ENCODE measurements at places on chromosomes 11 and 22.

DNA sequence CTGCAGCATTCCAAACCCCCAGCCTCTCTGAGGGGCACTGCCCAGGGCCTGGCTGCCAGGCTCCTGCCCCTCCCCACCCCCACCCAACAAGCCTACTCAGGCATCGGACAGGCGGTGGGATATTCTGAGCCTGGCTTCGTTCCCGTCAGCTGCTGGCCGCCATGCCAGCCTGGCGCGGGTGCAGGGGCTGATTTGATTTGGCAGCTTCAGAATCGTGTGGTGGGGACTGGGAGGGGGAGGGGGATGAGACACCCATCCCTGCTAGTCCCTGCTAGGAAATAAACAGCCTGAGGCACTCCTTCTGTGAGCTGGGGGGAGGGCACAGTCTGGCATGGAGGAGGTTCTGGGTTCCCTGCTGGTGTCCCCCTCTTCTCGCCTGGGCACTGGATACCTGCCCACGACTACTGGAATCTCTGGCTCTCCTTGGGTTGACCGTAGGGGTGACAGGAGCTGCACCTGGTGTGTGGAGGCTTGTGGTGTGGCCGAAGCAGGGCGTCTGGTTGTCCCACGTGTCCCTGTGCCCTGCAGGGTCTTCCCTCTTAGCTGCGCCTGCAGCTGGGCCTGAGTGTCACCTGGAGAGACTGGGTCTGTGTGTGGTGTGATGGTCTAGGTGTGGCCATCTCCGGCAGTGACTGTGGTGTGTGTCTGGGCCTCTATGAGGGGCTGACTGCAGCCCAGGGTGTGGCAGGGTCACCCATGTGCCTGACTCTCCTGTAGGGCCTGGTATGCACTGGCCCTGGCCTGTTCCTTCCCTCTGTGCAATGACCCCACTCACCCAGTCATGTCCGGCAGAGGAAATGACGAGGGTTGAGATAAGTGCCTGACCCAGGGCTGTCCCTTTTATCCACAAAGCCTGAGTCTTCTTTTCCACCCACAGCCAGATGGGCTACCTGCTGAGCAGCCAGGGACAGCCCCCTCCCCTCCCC is 42.2 kb downstream of the PDE2A start:
- DNase-seq, result peak; percentile 84

GRCh38 chr11:82869657-82870056 is 30.6 kb downstream of the PRCP start:
- DNase-seq, result no peak

DNA sequence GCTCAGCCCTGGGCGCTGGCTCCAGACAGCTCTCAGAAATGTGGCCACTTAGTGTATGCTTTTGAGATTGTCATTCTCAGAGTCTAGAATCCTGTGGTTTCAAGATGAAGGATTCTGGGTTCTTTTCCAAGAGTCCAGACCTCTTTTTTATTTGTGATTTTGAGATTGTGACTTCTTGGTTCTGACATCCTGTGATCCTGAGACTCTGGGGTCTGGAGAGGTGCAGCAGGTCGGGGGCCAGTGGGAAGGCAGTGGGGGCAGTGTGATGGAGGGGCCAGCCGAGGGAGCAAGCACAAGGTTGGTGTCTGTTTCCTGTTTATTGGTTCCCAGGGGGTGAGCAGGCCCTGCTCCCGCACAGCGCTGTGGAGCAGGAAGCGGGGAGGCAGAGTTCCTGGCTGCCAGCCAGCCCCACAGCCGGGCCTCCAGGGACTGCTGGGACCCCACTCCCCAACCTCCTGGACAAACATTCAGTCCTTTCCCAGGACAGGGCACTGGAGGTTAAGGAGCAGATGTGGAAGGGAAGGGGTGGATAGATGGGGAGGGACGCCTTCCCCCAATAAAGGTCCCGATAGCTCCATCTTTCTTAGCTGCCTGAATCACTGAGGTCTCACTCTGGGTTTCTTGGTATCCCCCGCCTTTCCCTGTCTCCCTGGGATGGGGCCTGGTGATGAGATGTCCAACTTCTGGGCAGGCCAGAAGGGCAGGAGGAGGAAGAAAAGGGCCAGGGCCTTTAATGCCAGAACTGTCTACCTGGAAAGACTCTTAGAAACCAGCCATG is 13.7 kb downstream of the ARHGEF17 start:
- peak; percentile 79 for DNase-seq

DNA sequence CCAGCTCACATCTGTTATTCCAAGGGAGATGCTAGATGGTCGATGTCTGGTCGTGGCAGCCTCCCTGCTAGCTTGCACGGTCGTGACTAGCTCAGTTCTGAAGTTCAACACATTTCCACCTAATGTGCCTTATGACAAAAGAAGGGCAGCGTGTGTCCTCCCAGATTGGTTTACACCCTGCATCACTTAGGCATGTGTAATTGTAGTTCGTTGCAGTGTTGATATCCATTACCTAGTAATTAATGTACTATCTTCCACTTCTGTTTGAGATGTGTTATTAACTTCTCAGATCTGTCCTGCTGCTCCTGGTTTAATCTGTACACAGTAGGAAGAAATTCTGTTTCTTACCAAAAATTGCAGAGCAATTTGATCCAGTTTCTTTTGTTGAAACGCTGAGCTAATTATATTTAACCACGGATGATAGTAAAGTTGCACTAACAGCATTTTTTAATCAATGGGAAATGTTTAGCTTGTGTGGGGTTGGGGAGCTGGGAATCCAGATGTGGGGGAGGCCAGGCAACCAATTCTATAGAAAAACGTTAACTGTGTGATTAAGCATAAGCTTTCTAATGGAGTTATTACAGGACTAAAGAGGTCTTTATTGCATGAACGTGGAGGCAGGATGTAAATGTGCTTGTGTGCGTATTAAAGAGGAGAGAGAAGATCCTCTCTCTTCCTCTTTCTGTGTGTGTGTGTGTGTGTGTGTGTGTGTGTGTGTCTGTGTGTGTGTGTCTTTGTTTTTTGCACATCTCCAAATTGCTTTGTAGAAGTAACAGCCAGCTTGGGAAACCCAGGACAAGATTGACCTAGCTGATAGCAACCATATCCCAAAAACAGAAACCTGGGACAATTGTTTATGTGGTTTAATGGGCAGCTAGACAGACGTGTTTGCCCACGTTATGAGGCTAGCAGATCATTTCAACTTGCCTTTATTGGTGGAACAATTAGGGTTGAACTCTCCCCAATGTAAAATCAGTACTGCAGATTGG is 145.7 kb upstream of the TTC12 start:
- no peak for DNase-seq

DNA sequence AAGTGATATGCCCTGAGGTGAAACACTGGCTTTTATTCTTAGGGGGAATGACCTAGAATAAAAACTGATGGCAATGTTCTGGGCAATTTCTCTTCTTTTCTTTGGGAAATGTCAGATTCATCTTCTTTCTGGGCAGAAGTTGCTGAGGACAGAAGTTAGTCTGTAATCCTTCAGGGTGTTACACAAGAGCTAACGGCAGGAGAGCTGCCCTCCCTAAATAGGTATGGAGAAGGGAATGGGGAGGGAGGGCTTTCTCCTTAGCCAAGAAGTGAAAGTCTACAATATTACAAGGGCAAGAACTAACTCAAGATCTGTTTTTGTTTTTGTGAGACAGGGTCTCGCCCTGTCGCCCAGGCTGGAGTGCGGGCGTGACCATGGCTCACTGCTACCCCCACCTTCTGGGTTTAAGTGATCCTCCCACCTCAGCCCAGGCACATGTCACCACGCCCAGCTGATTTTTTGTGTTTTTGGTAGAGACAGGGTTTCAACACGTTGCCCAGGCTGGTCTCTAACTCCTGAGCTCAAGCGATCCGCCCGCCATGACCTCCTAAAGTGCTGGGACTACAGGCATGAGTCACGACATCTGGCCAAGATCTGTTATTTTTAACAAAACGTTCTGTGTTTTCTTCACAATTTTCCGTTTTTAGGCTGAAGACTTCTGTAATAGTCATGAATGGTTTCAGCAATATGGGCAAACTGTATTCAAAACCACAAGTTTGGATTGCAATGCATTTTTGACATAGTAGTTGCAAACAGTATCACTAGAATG is 7.2 kb downstream of the PIWIL4 start:
- peak; percentile 42 for DNase-seq

GRCh38 chr11:130137999-130138398 is 21.6 kb upstream of the ST14 start:
- no peak for DNase-seq

DNA sequence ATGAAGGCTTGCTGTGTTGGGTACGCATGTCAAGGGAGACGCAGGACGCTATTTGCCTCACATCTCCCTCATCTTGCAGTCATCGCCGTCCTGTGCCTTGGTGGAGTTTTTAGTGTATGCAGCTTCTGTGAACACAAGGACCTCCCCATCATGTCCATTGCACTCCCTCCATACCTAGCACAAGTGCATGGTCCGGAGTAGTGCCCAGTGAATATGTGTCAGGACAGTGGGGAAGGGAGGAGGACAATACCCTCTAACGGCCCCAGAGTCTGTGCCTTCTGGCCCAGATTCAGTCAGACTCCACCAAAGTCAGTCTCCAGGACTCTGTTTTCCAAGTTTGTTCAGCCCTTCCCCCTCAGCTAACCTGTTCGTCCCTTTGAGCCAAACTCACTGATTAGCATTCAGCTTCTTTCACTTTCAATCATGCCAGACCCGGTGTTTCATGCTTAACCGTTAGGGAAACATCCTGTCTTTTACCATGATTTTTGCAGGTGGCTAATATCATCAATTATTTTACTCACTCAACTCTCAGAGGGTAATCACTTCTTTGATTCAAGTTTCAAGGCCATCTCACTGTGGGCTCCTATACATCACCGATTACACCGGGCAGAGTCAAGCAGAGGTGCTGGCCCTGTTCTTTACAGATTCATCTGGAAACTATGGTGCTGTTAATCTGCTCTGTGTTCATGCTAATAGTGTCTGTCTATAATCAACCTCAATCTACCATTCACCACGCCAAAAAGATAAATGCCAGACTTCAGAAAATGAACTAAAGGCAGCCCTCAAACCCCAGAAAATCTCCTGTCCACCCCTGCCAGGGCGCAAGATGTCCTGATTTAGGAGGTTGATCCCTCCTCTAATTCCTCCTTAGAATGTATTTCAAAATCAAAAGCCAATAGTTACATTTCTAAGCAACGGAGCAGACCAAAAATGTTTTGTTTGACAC is 156.5 kb downstream of the RRAS2 start:
- DNase-seq, result no peak

DNA sequence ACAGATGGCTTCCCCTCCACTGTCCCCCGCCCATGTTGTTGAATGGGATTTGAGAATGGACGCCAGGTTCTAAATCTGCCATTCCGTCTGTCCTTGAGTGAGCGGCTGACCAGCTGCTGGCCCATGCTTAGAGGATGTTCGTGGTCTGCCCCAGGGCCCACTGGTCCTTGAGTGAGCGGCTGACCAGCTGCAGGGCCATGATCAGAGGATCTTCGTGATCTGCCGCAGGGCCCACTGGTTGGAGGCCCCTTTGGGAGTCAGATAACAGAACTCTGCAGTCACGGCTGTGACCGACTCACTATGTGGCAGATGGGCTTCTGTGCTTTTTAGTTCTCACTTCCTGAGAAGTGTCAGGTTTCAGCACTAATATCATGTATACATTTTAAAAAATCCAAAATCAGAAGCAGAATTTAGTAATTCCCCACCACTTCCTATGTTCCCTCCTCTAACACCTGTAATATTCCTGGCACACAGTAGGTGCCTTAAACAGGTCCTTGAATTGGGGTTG is 54.1 kb downstream of the MICAL3 start:
- DNase-seq, result peak; percentile 63

GRCh38 chr11:79461666-79462645 is 21.1 kb upstream of the TENM4 start:
- DNase-seq, result no peak

DNA sequence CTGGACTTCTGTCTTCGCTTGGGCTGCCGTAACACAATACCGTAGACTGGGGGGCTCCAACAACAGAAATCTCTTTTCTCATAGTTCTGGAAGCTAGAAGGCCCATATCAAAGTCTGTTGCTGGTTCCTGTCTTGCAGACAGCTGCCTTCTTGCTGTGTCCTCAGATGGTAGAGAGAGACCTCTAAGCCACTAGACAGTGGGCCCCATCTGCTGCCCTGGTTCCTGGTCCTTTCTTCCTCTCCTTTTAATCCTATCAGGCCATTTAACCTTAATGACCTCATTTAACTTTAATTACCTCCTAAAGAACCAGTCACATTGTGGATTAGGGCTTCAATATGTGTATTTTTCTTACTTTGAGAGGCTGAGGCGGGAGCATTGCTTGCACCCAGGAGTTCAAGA is 9.4 kb downstream of the CEP164 start:
- no peak for DNase-seq

GRCh38 chr22:50544078-50544745 is 1.5 kb upstream of the KLHDC7B start:
- peak; percentile 80 for DNase-seq

- no peak for DNase-seq
These were observed 35.2 kb downstream of the SOX6 start for GRCh38 chr11:16321148-16321547.

DNA sequence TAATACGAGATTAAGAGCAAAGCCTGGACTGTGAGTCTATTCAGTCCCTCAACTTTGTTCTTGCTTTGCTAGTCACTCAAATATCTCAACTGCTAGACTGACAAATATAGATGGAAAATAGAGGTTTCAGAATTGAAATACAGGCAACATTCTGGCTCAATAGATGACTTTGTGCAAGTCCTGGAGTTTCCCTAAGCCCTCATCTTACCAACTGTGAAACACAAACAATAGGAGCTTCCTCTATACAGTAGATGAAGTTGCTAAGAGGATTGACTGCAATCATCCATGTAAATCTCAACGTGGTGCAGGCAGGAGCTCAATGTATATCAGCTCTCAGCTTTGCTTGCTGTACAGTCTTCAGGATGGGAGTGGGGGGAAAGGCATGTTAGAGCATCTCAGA is 6.2 kb upstream of the MPEG1 start:
- no peak for DNase-seq

GRCh38 chr11:27423125-27423524 is 49.5 kb downstream of the LGR4 start:
- DNase-seq, result peak; percentile 52

DNA sequence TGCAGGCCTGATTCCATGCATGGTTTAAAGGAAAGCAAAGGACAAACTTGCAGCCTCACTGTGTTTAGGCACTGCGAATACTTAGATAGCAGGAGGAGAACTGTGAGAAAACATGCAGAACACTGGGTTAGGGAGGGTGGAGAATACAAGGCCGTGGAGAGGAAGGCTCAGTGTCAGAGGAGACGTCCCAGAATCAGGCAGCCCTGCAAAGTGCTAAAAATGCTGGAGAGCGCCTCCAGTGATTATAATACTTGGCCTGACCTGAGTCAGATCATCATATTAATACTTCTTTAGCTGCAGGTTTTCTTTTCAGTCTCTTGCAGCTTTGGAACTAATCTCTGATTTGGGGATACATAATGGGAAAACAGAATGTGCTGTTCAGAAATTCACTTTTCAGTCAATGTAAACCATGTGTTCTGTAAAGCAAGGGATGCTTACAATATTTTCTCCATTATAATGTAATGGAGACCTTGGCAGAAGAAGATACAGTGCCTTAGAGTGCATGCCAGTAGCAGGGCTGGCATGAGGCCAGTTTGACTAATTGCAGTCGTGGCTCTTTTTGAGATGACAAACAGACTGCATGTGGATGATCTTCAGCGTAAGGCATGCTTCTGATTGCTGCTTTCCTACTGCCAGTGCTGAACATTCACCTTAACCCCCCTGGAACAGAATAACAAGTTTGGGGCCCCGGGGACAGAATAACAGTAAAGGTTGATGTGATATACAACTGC is 16.8 kb downstream of the EXT2 start:
- peak; percentile 80 for DNase-seq

Data from ELR (cell line).